Stimulated activated CD8-positive, alpha-beta memory T cell treated with anti-CD3 and anti-CD28 coated beads, Interleukin-15, amount 100 ng/mL, for 48 hours (primary cell): ENCODE measurements at places on chromosomes 7 and 10.

DNA sequence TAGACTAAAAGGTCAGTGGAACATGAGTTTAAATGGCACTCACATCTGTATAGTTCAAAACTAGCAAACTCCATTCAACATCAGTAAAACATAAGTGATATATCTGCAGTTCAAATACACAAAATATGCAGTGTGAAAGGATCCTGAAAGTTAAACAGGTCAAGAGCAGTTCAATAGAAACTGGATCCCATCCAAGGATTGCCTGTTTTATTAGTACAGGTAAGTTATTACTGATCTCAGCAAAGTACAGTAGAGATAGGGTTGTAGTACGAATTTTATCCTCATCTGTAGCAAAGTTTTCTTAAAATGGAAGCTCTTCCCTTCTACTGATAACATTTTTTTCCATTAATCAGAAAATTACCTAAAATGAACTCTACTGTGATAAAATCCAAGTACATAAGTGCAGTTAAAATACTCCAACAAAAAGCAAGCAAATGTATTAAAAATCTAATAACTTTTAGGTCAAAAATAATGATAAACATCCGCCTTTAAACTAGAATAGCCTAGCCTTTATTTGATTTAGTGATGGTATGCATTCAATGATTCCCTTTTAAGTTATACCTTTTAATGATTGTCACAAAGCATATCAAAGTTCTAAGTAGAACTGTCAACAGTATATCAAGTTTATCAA, 2.2 kb downstream of the ZNF800 start:
- no peak for DNase-seq

DNA sequence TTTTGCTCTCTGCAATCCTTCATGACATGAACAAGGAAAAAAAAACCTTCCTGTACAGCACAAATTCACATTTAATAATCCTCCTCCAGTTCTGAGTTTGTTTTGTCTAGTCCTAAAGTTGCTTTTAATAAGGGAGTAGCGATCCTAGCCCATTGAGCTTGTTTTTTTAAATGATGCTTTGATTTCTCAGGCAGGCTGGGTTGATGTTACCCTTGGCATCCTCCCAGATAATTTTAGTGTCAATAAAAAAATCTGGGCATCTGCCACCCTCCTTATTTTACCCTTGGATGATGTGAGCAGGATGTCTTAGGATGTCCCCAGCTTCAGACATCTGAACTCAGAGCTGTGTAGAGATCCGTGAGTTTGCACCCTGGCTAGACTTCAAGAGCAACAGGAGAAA, 33.9 kb upstream of the PROSER2 start:
- no peak for DNase-seq

DNA sequence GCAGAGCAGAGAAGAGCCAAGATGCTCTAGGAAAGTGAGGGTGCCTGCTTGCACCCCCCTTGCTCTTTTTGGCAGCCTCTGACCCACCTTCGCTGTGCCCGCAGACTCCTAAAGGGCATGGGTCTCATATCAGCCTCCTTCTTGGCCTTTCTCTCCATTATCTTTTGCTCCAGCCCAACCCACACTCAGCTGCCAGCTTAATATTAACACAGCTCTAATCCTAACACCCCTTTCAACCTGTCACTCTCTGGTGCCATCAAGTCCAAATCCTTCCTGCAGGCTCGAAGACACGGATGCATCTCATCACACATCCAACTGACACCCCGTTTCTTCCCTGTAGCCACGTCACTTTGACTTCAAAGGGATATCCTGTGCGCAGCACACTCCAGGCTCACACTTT, 171.6 kb upstream of the AUTS2 start:
- no peak for DNase-seq

DNA sequence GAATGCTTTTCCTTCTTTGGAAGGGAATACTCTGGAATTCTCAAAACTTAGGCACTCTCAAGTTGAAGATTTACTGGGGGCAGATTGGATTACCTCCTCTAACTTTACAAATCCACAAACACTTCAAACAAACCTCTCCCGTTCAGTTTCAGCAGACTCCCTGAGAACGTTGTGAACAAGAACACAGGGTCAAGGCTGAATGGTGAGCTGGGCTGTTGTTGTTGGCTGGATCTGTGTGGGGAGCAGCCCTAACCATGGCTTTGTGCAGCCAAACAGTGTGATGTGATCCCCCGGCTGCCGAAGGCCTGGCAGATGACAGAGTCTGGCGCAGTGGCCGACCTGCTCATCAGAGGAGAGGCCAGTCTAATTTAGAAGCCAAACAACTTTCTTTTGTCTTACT, 93.1 kb downstream of the BMPER start:
- DNase-seq: no peak

DNA sequence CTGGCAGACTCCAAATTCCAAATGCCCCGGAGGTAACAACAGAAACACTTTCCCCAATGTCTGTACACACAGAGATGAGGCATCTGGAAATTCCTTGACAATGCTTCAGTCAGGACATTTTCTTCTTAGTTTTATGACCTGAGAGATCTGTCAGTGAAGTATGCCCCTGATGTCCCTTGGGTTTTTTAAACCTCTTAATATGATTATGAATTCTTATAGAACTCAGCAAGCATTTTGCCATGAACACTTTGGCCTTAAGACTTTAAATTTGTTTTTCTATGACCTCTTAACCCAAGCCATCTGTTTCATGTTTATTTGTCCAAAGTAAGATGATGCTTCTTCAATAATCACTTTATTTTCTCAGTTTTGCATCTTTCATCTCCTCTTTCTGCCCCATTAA, 1206.2 kb downstream of the GATA3 start:
- no peak for DNase-seq

DNA sequence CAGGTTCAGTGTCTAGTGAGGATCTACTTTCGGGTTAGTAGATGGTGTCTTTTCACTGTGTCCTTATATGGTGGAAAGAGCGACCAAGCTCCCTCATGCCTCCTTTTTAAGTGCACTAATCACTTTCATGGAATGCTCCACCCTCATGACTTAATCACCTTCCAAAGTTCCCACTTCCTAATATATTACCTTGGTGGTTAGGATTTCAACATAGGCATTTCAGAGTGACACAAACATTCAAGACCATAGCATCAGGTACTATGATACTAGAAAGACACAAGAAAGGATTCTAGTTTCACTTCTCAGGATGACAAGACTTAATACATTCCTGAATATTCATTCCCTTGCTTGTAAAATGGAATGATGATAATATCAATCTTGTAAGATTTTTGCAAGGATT, 119.1 kb upstream of the FAM3C start:
- DNase-seq: no peak

- no peak for DNase-seq
Observed at GRCh38 chr7:39633563-39634477, 10.4 kb downstream of the RALA start.
